ENCODE measurements at places on chromosomes 6 and 20.

DNA sequence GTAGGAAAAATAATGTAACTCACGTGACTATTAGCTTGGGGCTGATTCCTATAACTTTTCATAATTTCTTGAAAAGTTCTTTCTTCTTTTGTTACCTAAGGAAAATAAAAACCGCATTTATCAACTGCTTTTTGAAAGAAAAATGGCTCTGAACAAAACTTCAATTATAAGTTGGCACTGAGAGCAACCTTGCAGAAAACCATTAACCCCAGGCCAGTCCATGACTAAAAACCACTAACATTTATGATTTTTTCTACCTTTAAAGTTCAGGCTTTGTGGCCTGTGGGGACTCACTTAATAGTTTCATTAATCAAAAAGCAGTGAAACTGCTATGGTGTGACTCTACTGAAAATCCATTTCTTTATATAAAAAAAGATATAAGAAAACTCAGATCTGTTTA is 69.1 kb upstream of the SAMHD1 start:
- no peak for DNase-seq

DNA sequence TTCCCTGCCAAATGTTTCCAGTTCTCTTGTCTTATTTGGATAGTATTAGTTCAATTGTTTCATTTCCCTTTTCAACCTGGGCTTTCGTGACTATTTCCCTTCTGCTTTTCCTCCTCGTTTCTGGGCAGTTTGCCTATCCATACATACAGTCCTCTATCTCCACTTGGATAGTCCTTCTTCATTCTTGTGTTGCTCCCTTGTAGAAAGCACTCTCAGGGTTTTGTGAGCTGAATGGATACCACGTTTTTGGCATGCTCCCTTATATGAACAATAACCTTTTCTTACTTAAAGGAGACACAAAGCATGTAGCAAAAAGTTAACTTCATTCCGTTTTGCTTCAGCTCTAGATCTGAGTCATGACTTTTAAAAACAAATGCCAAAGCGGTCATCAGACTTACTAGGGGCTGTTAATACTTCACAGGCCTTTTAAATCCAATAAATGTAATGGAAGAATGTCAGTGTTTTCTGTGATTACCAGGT is 16.6 kb downstream of the CRYBG1 start:
- no peak for DNase-seq

- DNase-seq, result no peak
These were observed 45.2 kb downstream of the HDGFL1 start for GRCh38 chr6:22614547-22614946.

DNA sequence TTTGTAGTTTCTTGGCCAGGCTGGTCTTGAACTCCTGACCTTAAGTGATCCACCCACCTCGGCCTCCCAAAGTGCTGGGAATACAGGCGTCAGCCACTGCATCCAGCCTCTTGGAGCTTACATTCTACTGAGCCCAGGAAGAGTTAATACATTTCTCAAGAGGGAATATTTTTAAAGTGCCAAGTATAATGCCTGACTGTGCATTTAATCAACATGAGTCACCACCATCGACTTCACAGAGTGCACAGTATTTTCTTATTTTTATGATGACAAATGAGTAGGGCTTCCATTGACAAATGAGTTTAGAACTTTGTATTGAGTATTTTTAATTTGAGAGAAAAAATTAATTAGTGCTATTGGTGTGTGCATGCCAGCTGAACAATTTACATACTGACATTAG is 72.2 kb downstream of the SASH1 start:
- no peak for DNase-seq

- DNase-seq, result peak; percentile 69
These were observed 544 bp downstream of the SMIM29 start for GRCh38 chr6:34248198-34248726.

DNA sequence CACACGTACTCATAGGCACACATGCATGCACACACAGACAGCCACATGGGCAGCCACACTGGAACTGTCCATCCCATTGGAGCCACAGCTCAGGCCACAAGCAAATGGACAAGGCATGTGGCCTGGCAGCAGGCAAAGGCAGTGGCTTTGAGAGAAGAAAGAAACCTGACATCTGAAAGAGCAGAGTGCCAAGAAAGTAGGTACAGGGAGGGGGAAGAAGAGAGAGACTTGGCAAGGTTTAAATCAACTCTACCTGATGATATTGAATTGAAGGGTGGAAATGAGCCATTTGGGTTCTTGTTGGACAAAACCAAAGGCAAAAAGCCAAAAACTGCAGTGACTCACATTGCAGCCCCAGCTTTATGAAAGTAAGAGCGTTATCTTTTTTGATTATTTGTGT is 142.7 kb downstream of the PCSK2 start:
- no peak for DNase-seq

DNA sequence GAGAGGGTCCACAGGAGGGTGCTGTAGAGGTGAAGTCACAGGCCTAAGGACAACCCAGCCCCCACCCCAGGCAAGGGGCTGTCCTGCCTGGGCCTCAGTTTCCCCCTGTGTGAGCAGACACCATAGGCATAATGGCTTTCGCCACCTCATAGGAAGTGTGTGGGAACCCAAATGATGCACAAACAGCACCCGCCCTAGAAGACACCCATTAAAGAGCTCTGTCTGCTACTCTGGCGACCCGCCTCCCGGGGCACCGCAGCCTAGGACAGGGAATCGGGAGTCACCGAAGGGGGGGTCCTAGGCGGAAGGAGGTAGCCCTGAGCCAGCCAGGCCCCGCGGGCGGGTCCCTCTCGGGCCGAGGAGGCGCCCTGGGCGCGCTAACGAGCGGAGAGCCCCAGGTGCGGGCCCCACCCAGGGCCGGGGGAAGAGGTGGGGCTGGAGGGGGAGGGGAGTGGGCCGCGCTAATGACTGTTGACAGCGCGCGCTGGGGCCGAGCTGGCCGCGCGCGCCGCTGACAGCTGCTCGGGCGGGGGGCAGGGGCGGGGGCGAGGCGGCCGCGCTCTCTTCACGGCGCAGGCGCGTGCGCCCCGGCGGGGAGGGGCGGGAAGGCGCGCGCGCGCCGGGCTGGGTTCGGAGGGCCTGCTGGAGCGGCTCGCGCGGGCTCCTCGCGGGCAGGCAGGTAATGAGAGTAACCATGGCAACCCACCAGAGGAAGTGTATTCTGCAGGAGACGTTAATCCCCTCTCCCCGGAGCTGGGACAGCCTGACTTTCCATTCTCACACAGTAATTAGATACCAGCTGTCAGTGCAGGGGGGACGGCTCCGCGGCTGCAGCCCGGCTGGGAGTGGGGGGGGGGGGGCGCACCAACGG is 48.9 kb downstream of the NOL4L start:
- DNase-seq, result peak; percentile 79

GRCh38 chr20:47272893-47273590 is 83.5 kb downstream of the ZMYND8 start:
- DNase-seq, result no peak

- no peak for DNase-seq
These were observed 411.8 kb downstream of the SYNE1 start for GRCh38 chr6:152225241-152225934.

DNA sequence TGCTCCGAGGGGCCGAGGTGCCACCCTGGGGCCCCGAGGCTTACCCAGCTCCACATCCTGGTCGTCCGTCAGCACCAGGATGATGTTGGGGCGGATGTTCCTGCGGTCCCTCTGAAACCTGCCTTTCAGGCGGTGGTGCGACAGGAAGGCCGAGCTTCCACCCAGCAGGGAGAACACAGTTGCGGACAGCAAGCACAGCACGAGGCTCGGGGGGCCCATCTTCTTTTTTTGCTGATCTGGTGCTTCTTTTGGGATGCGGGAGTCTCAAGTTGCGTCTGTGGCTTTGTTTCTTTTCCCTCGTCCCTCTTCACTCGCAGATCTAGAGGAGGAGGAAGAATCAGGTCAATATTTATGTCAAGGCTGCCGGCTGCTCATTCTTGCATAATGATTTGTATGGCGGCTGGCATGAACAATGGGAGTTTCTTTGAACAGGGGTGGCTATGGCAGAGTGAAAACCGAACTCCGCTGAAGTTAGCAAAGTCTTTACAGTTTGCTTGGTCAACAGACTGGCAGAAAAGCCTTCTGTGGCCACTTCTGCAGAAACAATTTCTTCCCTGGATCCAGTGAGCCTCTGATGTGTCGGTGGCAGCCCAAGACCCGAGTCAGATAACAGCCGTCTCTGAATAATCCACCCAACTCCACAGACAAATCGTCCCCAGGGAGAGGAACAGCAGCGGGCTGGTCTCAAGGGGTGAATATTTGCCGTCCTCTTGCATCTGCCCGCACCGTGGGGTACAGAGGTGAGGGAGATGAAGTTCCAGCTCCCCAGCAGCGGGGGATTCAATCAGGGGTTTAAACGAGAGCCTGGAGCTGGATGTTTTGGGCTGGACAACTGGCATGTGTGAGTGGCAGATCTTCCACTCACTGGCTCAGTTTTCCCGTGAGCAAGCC is 27.9 kb downstream of the SULF2 start:
- no peak for DNase-seq

DNA sequence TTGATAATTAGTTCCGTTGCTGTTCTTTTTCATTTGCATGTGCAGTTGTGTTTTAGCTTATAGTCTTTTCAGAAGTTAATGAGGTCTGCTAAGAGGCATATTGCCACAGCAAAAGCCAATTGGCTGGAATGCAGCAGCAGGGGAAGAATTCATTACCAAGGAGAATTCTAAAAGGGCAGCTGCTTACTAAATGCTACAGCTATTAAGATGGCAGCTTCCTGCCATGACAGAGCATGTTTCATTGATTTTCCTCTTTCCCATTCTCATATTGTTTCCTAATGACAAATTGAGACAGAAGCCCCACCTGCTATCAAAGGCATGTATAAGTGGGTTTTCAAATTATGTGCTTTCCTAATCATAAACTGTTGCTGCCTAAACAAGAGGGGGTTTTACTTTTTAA is 66.6 kb downstream of the CLVS2 start:
- no peak for DNase-seq

GRCh38 chr6:110776413-110776812 is 38.9 kb downstream of the CDK19 start:
- DNase-seq, result no peak

GRCh38 chr6:139265512-139266190 is 26.1 kb downstream of the TXLNB start:
- no peak for DNase-seq

DNA sequence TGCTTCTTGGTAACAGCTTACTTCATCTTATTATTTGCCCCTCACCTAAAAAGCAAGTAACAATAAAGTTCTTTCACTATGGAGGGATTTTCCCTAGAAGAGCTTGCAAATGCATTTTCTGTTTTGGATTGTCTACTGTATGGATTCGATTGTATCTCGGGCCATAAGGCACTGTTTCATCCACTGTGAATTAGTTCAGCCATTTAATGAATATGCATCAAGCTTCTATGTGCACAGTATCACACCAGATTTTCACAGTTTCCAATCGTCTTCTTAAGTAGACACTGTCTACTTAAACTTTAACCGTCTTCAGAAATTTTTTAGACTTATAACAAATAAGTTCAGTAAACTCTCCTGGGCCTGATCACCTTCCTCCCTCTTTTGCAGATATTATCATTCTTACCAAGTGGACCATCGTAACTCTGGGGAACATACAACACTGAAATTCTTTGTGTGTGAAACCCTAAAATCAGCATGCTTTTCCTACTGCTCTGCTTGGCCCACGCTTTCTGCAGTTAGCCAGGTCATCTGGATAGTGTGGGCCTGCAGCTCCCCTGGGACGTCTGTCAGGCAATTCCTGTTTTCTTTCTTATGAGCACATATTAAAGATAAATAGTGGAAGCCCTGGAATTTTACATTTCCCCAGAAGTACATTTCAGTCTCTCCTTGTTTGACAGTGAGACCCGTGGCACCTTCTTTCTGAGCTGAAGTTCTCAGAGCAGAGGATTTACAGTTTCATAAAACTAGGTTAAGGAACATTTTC is 136.5 kb upstream of the PDE10A start:
- no peak for DNase-seq

DNA sequence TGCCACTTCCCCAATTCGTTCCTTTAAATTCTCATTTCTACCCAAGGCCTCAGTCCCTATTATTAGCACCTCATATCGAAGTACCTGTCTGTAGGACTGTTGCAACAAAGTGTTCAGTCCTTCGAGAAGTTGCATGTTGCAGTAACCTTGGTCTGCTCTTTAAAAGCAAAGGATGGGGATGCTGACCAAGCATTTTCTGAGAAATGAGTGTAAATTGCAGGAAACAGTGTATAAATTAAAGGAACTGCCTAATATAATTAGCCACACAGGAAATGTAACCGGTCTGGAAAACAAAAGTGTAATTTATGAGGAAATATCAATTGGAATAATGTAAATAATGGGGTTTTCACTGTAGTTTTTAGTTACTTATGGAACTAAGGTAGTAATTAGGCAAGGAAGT is 261.9 kb upstream of the ARID1B start:
- DNase-seq, result no peak

- no peak for DNase-seq
These were observed 6.3 kb upstream of the OR14J1 start for GRCh38 chr6:29295181-29295585.

DNA sequence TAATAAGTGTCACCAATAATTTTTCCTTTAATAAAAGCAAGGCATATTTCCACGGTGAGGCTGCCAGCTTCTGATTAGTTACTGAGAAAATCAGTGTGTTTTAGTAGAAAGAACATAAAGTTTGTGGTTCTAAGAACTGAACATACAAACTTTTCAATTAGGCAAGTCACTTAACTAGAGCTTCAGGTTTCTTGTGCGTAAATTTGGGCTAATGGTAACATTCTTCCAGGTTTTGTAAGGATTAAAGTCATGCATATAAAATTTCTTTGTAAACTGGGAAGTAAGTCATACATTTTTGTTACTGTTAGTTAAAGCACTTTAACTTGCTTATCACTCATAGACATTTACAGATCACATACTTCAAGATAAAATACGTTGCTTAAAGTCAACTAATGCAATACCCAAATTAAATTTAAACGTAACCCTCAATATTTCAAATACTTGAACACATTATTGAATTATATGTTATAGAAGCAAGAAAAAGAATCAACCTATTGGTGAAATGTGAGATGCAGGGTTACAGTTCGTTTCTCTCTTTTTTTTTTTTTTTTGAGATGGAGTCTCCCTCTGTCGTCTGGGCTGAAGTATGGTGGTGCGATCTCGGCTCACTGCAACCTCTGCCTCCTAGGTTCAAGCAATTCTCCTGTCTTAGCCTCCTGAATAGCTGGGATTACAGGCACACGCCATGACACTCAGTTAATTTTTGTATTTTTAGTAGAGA is 327.3 kb upstream of the NOX3 start:
- no peak for DNase-seq

GRCh38 chr6:156131221-156131903 is 645.8 kb upstream of the ARID1B start:
- no peak for DNase-seq

DNA sequence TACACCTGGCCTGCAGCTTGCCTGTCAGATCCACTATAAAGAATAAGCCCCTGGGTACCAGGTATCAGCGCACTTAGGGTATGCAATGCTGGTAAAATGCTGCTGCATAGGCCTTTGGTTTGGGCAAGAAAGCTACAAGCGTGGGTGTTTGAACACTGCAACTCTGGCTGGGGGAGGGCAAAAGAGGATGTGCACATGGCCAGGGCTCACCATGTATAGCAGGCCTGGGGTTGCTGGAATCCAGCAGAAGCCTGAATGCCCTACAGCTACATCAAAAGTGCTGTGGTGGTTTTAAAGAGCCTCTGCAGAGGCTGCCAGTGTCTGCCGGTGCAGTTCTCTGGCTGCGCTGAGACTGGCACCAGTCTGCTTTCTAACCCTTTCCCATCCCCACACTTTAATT is 51.7 kb downstream of the UQCC1 start:
- no peak for DNase-seq

- DNase-seq, result no peak
These were observed 424.6 kb upstream of the PTCHD4 start for GRCh38 chr6:48535582-48536009.

GRCh38 chr6:53796791-53797190 is 2.0 kb downstream of the LRRC1 start:
- no peak for DNase-seq
